ENCODE measurements at places on chromosomes 3 and 15.

DNA sequence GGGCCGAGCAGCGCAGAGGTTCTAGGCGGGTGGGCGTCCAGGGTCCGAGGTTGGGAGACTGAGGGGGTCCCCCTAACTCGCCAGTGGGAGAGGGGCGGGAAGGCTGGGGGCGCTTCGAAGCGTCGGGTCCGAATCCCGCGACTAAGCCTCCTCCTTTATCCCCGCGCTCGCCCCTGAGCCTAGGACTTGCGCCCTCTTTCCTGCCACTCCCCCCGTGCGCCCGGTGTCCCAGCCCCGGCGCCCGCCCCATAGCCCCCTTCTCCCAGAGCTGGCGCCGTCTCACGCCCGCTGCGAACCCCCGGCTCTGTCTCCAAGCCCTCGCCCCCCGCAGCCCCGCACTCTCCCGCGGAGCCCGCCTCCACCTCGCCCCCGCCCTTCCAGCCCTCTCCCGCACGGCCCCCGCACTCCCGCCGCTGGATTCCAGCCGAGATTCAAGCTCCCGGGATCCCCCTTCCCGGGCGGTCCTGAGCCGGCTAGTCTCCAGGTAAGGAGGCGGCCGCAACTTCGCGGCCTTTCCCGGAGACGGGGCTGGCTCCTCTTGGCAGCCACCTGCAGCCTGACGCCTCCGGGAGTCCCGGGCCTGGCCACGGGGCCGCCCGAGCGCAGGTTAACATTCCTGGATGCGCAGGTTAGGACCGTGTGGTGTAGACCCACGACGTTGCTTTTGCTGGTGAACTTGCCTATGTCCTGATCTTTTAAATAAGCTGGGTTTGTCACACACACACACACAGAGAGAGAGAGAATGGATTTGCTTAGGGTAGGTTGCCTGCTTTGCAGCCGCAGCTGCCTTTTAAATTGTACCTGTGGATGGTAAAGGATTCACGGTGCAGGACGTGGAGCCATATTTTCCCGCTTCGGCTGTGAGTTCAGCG, 563 bp downstream of the PXYLP1 start:
- DNase-seq: no peak

- DNase-seq: no peak
Measured at GRCh38 chr3:141941093-141941492, 64.7 kb downstream of the ATP1B3 start.

GRCh38 chr3:11055496-11055895, 62.9 kb downstream of the SLC6A1 start:
- DNase-seq: no peak

DNA sequence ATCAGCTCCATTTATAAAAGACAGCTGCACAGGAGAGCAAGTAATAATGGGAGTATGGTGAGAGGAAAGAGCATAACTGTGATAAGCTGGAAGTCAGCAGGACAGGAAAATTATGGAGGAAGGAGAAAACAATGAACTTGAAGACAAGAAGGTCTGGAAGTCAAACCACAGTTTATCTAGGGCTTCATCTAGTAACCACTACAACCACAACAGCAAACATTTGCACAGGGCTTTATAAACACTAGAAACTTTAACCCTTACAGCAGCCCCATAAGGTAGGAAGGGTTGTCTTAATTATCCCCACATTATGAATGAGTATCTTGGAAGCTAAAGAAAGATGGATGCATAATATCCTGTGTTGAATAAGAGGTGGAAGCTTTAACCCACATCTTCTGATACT, 820.8 kb downstream of the IGSF11 start:
- no peak for DNase-seq

GRCh38 chr3:130906374-130906995, 12.6 kb downstream of the ATP2C1 start:
- no peak for DNase-seq

DNA sequence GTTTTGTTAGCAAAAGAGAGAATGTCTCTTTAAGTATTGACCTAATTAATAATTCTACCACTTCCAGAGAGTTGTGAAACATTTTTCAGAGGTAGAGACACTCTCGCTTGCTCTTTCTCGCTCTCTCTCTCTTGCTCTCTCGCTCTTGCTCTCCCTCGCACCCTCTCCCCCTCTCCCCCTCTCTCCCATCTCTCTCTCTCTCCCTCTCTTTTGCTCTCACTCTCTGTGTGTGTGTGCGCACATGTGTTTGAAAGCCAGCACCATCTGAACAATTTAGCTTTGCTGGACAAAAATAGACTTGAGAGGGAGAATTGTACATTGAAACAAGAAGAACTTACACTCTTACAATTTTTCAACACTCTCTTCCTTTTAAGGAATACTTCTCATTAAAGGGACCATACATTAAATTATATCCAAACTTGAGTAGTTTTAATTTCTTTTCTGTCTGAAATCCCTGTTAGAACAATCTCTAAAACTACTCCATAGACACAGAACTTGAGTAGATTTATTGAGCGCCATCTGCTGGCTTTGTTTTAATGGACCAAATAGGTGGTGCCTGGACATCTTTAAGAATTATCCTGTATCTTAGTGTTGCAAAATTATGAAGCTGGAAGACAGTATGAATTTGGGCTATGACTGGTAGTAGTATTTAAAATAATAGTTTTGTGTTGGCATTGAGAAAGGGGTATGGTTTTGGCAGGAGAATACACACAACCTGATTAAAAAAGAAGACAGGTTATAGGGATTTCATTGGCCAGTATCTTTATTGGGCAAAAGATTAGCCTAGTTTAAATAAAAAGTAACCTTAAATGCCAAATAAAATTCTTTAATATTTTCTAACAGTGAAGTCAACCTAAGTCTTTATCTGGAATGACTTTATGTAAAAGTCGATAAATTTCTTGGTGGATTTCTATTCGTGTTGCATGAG, 124.6 kb downstream of the AKAP13 start:
- no peak for DNase-seq

- no peak for DNase-seq
Measured at GRCh38 chr15:95278532-95279245, 1047.3 kb downstream of the MCTP2 start.

DNA sequence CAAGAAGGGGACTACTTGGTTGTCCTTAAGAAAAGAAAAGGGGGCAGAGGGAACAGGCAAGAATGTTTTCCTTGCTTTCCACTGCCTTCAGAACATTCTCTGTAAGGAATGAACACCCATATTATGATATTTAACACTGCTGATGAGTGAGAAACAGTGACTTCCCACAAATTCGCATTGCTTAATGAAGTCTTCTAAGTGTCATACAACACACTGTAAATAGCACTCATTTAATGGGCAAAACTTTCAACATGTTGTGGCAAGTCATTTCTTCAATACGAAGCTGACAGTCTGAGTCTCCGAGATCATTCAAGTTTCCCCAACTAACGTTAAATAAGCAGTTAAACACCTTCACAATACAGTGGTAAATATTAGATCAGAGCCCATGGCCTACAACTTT, 464.4 kb downstream of the SHQ1 start:
- DNase-seq: no peak

- no peak for DNase-seq
Measured at GRCh38 chr3:124826703-124827102, 60.5 kb downstream of the ITGB5 start.

DNA sequence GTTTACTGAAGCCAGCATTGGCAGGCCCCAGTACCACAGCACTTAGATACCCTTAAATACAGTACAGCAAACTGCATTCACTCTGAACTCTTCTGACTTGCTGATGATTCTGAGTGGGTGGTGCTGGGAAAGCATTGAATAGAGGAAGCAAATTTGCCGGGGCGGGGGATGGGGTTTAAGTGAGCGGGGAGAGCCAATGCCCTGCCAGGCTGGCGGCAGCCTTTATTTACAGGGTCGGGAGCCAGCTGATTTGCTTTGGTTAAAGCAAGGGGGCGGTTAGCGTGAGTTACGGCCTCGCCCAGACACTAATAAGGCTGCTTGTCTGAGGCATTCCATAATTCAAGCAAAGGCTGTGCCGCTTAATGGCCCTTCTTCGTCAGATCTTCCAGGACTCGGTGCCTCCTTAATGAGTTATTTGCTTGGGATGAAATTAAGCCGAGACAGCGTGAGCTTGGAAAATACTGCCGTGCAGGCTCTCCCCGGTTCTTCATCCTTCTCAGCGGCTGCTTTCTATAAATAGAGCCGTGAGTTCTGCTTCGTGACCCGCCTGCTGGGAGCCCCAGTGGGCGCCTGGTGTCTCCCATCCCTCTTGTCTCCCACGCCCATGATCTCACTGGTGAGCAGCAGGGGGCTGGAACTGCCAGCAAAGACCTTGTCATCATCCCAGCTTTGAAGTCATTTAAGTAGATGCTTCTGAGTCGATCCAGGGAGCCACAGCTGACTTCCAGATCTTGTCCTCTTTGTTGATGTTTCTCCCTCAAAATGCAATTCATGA, 25.8 kb downstream of the SPSB4 start:
- DNase-seq: no peak

- no peak for DNase-seq
Measured at GRCh38 chr3:171789759-171790505, 20.4 kb downstream of the PLD1 start.

DNA sequence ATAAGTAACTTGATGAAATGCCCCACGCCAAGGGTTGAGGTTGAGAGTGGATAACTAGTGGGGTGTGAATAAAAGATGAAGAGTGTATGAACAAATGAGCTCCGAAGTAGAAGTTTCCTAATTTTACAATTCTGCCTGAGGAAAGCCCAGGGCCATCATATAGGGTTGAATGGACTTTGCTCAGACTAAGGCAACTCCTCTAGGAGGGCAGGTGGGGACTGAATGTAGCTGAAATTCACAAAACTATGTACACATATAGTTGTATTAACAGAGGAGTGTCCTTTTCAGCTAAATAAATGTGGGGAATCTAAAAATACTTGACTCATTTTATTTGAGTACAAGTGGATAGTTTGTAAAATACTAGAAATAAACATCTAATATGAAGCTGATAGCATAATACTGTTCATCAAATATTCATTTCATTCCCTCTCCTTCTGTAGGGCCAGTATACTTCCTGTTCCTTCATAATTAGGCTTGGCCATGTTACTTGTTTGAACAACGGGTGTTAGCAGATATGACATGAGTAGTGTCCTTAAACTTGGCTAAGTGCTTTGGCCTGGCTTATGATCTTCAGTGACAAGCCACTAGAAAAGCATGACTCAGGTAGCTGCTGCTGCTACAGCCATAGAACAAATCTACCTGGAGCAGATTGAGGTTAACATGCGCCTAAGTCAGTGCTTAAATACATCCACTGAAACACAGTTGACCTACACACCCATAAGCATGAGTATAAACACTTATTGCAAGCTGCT, 26.5 kb downstream of the PLSCR1 start:
- DNase-seq: no peak

- no peak for DNase-seq
Measured at GRCh38 chr15:45810201-45810600, 175.4 kb downstream of the SQOR start.

DNA sequence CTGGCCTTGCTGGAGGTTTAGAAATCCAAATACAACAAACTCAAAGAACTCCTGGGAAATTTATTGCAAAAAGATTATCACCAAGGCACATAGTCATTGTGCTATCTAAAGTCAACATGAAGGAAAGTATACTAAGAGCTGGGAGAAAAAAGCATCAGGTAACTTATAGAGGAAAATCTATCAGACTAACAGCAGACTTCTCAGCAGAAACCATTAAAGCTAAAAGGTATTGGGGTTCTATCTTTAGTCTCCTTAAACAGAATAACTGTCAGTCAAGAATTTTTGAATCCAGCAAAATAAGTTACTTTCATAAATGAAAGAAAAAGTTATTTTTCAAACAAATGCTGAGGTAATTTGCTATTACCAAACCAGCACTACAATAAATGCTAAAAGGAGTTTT, 8.0 kb downstream of the OR5K3 start:
- no peak for DNase-seq

DNA sequence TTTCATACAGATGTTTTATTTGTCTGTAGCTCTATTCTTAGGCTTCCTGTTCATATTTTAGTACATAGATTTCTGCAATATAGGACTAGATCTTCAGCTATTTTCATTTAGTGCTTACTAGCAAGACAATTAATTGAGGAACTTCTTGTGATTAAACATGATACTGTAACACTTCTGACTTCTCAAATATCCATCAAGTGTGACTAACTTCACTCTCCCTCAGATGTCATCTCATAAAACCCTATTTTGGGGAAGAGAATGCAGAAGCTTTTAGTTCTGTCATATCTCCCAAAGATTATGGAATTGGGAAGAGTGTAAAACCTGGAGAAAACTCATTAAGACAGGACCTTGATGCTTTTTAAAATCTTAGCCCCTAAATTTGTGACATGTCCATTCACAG, 28.6 kb upstream of the GOLIM4 start:
- DNase-seq: no peak

DNA sequence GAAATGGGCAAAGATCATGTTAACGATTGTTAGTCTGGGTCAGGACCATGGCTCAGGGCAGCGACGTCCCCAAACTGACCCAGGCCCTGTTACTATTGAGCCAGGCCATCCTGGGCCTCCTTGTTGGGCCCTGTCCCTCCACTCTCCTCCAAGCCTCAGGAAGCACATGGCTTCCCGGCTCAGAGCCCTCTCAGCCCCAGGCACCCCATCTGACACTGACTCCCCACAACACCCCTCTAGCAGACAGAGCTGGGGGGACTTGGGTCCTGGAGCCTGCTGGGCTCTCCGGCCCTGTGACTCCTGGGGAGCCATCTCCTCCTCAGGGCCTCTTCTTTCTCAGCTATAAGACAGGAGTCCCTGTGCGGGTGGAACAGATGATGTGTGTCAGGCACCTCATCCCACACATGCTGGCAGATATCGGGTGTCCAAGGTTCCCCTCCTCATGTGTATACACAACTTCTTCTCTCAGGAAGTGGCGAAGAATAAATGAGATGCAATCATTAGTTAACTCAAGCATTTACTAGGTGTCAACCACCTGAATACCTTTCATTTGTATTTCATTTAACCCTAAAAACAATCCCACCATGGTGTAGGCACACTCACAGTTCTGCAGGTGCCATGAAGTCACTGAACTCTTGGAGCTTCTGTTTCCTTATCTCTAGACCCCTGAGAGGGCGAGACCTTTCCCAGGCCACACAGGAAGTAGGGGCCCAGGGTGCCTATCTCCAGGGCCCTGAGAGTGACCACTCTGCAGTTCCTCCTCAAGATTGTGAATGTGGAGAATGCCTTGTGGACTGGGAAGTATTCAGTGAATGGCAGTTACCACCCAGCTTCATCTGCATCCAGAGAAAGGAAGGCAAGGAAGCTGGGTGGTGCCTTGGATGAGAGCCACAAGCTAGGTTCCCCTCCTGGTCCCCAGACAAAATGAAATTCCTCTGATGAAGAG, 282.5 kb upstream of the TLE3 start:
- no peak for DNase-seq

DNA sequence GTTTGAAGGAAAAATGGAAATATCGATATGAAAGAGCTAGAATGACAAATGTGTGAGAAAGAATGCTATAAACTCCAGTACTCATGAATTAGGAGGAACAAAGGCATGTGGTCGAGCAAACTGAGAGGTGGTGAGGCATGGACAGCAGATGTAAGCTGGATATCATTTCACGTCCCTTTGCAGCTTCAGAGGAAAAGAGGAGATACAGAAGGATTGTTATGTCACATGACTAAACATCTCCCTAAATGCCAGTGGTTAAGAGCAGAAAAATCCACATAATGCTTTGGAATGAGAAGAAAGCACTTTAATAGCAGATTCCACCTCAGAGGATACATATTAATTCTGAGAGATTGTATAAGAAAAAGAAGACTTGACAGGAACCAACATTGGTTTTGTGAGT, 248.7 kb downstream of the ZIC4 start:
- no peak for DNase-seq

GRCh38 chr15:22973286-22973685, 6.9 kb downstream of the CYFIP1 start:
- no peak for DNase-seq

- DNase-seq: no peak
Measured at GRCh38 chr15:63350178-63350621, 31.4 kb downstream of the CA12 start.
